ENCODE measurements at places on chromosomes 2 and 18. TPM values are rescaled to one million over a fixed set of nuclear protein-coding genes. Genes with fewer than 3 reads are reported as not detected.

- no peaks in the 10 kb centered on the region for H3K36me3 ChIP-seq
- no peak for DNase-seq
- no peak overlapping the region for H3K4me3 ChIP-seq
- no peak overlapping the region for H3K27ac ChIP-seq
- no peaks in the 10 kb centered on the region for H3K4me1 ChIP-seq
These were observed 638.6 kb downstream of the ERBB4 start for GRCh38 chr2:211900000-211900399.

The STK36 gene
- total RNA-seq = 51.6 TPM

DNA sequence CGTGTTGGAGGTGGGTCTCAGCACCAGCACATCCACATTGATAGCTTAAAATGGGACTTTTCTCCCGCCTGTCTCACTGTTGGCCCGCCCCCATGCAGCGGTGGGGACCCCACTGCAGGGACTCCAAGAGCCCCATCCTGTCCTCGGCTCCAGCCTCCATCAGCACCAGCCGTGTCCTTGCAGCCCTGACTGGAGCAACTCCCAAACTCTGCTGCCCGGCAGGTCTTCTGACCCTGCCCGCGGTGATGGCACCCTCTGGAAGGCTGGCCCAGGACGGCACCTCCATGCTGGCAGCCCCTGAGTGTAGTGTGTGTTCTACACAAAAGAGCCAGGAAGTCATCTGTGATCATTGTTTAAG lies 41.6 kb upstream of the KCNG2 start:
- DNase-seq = no peak
- H3K27ac ChIP-seq = no peak overlapping the region
- H3K4me1 ChIP-seq = no peaks in the 10 kb centered on the region
- no peaks in the 10 kb centered on the region for H3K27me3 ChIP-seq
- H3K36me3 ChIP-seq = no peaks in the 10 kb centered on the region
- no peak overlapping the region for H3K4me3 ChIP-seq

The MARCO gene
- not detected for total RNA-seq

The ELMOD3 gene
- 21.5 TPM for total RNA-seq

The CFAP65 gene
- total RNA-seq = 0.22 TPM

- H3K36me3 ChIP-seq = peaks cover 45% of the 10 kb centered on the region
- H3K4me1 ChIP-seq = no peaks in the 10 kb centered on the region
- H3K27ac ChIP-seq = no peak overlapping the region
- DNase-seq = no peak
These were observed 53.4 kb downstream of the ZNF638 start for GRCh38 chr2:71385012-71385411.
